Chondrocyte (in vitro differentiated cells): ENCODE measurements at places on chromosomes 3 and 15. TPM values are rescaled to one million over a fixed set of nuclear protein-coding genes. Genes with fewer than 3 reads are reported as not detected.

Gene ALDH1A3
- total RNA-seq = 0.51 to 0.55 TPM in 2 of 3 replicates, not detected in the other

DNA sequence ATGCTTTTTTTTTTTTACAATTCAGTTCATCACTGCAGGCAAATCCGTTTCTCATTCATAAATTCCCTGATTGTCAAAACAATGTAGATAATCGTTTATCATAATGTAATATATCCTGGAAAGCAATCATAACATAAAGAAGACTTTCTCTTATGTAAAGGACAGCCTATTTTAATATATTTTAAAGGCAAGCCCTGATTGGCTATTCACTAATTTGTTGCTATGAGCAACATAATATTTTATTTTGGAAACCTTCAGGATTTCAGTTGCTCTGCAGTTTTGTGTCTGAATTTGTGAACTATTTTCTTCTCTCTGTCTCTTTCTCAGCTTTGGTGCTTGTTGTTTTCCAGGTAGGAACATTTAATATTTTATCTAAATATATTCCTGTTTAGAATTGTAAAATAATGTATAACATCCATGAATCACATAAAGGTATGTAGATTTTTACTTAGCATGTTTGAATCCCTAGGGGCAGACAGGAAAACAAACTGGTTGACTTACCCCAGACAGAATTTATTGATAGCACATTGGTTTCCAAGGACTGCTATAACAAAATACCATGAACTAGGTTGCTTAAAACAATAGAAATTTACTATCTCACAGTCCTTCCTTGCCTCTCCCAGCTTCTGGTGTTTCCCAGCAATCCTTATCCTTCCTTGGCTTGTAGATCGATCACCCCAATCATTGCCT lies 253.5 kb downstream of the CDIN1 start:
- no peak for DNase-seq

Gene RAB5A
- total RNA-seq = 70.6 to 81.1 TPM (median 76.0 TPM) in 3 replicates

DNA sequence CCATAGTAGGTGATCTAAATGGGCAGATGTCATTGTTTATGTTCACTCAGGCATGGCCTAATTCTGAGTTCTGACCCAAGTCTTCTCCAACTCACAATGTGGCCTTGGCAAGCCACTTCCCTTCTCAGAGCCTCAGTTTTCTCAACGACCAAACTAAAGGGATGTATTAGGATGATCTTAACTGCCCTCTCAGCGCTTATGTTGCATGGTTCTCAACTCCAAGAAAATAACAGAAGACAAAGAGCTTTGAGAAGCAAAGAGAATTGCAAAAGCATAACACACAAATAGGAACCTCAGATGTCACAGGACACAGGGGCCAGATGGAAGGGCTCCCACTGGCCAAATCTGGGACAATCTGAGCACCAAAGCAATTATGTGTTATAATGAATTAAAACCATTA lies 8.6 kb downstream of the RHCG start:
- DNase-seq = no peak

- no peak for DNase-seq
Observed at GRCh38 chr15:69482686-69483256, 30.2 kb downstream of the RPLP1 start.

- DNase-seq = no peak
Observed at GRCh38 chr3:142863010-142863817, 25.7 kb downstream of the PCOLCE2 start.

- DNase-seq = no peak
Observed at GRCh38 chr3:13801361-13802204, 78.3 kb downstream of the WNT7A start.

GRCh38 chr3:122972141-122972540 lies 55.4 kb downstream of the SEMA5B start:
- no peak for DNase-seq

DNA sequence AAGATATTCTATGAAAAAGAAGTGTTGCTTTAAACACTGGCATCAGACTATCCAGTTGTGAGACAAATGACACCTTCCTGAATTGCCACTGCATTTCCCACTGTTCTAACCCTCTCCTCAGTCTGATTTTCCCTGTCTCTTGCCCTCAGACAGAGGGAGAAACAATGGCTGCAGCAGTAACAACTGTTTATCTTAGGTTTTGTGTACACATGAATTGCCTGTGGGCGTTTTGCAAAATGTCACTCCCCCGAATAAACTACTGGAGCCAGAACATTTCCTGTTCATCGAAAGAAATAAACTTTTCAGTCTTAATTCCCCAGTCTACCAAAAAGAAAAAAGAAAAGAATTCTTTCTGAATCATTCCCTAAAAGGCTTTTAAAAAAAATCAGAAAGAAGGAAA lies 155.1 kb downstream of the MAGI1 start:
- DNase-seq = no peak

- DNase-seq = peak; percentile 13
Observed at GRCh38 chr15:89203705-89204273, 17.6 kb downstream of the RLBP1 start.

DNA sequence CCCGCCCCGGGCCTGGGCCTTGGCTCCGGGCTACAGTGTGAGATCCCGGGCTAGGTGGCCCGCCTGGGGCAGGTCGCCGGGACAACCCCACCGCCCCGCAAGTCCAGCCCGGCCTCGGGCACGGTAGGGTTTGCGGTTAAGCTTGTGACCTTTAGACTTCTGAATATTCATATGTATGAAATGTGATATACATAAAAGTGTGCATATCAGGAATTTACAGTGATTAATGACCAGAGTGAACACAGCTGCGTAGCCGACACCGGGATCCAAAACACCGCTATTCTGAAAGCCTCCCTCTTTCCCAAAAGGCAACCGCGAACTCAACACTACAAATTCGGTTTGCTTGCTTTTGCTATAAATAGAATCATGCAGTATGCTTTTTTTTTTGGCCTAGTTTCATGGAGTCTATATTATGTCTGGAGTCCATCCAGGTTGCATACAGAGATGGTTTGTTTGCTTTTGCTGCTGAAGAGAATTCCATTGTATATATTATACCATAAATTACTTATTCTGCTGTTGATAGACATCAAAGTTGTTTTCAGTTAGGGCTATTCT lies 636 bp upstream of the SNRPA1 start:
- no peak for DNase-seq

GRCh38 chr15:37094915-37095711 lies 5.2 kb downstream of the MEIS2 start:
- DNase-seq = no peak

GRCh38 chr3:136336329-136337100 lies 86.4 kb downstream of the PCCB start:
- no peak for DNase-seq

GRCh38 chr15:29860872-29861271 lies 38.6 kb upstream of the TJP1 start:
- DNase-seq = no peak

DNA sequence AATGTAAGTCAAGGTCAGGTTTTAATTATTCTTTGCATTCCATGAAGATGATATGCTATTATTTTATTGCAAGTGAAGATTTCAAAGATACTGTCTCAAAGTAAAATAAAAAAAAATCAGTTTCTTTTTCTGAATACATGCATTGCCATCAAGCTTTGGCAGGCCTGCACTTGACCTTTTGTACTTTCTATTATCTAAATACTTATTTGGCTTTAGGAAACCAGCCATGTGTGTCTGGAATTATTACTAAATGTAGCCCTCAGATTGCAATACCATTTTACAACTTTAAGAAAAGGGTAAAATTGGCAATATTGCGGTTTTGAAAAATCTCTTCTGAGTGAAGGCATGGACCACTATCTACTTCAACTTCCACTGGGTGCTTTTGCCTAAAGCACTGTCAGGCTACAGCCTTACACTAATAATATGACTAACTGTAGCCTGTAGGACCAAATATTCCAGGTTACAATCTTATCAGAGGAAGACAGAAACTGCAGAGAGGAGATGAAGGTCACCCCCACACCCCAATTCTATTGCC lies 349.4 kb upstream of the DCBLD2 start:
- DNase-seq = no peak

- no peak for DNase-seq
Observed at GRCh38 chr15:73754461-73754860, 1.3 kb upstream of the INSYN1 start.

Gene DLL4
- total RNA-seq = 0.36 to 0.45 TPM in 2 of 3 replicates, not detected in the other

- DNase-seq = peak; percentile 26
Observed at GRCh38 chr15:100760357-100760903, 119.2 kb upstream of the ALDH1A3 start.

Gene HIGD2B
- not detected in 3 replicates for total RNA-seq

Gene CTDSPL
- 29.6 to 43.5 TPM (median 41.5 TPM) in 3 replicates for total RNA-seq

DNA sequence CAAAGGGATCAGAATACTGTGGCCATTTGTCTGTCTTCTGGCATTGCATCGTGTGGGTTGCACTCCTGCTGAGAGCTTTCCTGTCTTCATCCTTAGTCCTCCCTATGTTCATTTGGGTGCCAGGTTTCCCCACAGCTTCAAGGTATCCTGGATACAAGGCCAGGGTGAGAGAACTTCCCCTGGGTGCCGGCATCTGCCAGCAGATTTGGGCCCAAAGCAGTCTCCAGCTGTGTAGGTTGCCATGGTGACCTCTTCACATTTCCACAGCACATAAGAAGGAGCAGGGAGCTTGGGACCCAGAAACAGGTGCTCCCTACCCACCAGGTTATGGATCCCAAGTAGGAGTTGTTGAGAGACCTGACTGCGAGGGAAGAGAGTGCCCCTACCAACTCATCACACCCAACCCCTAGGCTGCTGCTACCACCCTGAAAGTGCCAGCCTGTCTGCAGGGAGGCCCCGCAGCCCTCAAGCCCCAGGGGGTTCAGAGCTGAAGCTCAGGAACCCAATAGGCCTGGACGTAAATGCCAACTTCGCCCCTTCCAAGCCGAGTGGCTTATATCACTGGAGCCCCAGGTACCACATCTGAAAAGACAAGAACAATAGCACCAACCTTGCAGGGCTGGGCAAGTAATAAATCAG lies 19.9 kb downstream of the TTC21A start:
- DNase-seq = peak; percentile 66

DNA sequence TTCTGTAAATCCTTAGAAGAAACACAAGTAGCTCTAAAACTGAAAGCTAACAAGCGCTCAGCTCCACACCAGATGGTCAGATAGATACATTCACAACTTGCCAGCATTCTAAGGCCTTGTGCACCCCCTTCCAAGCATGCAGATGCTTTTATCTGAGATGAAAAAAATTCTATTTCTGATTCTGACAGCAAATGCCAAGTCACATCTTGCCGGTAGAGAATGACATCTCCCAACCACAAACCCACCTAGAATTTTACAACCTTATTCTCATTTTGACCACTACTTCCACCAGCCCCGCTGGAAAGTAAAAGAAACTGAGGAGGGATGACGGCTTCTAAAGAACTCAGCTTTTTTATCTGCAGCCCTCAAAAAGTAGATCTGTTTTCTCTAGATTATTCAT lies 57.7 kb downstream of the SUMF1 start:
- DNase-seq = no peak

DNA sequence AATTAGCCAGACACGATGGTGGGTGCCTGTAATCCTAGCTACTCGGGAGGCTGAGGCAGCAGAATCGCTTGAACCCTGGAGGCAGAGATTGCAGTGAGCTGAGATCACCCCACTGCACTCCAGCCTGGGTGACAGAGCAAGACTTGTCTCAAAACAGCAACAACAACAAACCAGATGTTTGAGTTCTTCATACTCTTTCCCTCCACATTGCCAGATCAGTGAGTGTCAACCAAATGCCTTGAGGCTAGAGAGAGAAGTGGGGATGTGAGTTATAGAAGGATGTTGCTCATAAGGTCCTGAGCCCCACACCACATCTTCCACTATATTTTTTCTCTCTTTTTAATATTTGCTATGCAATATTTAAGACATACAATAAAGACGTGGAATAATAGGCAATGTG lies 19.8 kb downstream of the MAPKBP1 start:
- no peak for DNase-seq

GRCh38 chr15:39878406-39878785 lies 41.7 kb downstream of the GPR176 start:
- DNase-seq = no peak

GRCh38 chr3:190044142-190044541 lies 76.6 kb downstream of the P3H2 start:
- no peak for DNase-seq

GRCh38 chr3:142029791-142030190 lies 119.6 kb downstream of the TFDP2 start:
- no peak for DNase-seq

Gene TMEM158
- 5.8 to 34.8 TPM (median 6.9 TPM) in 3 replicates for total RNA-seq

Gene UMPS
- total RNA-seq = 16.6 to 24.0 TPM (median 19.4 TPM) in 3 replicates

DNA sequence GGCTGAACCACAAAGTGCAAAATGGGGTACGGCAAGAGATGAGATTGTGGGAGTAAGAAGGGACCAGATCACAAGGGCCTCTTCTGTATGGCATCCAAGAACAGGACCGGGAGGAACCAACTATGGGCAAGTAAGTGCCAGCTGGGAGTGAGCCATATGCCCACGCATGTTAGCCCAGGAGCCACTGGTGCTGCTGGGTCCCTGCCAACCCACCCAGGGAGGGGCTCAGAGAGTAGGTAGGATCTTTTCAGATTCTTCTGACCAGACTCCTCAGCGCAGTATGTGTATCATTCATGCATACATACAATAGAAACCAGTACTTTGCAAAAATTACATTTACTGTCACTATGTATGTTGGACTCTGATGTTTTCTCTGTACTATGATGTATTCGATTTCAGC lies 54.0 kb downstream of the RAB11A start:
- DNase-seq = no peak

Gene GABRB3
- 1.6 to 8.2 TPM (median 2.3 TPM) in 3 replicates for total RNA-seq

Gene ATP13A5
- total RNA-seq = not detected in 3 replicates

- no peak for DNase-seq
Observed at GRCh38 chr15:75200765-75201615, 692 bp upstream of the C15orf39 start.

DNA sequence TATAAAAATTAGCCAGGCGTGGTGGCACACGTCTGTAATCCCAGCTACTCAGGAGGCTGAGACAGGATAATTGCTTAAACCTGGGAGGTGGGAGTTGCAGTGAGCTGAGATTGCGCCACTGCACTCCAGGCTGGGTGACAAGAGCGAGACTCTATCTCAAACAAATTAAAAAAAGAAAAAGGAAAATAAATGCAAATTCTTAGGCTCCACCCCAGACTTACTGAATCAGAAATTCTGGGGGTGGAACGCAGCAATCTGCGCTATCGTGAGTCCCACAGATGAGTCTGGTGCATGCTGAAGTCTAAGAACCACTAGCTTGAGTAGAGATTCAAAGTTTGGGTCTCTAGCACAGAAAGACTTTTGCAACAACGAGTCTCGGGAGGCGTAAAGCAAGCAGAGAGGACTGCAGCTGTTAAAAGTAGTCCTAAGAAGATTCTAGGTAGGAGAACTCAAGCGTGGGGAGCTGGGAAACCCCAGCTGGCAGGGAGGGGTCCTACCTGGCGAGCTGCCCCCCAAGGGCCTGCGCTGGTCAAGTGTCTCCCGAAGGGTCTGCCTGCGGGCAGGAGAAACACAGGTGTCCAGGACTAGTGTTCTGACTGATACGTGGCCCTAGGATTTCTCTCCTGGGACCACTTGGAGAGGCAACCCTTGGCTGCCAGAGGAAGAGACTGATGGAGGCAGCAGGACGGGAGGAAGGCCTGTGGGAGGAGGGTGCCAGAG lies 21.9 kb downstream of the CEP19 start:
- DNase-seq = no peak

Gene GOLGA8B
- 42.8 to 55.3 TPM (median 52.6 TPM) in 3 replicates for total RNA-seq

GRCh38 chr3:105606016-105606415 lies 239.3 kb downstream of the ALCAM start:
- DNase-seq = no peak
